ENCODE measurements at places on chromosomes 12 and 14. TPM values are rescaled to one million over a fixed set of nuclear protein-coding genes. Genes with fewer than 3 reads are reported as not detected.

Gene KLRC4
- not detected for total RNA-seq

Gene CACNB3
- 6.0 TPM for total RNA-seq

Gene ETFBKMT
- 2.2 TPM for total RNA-seq

Gene AGAP2
- total RNA-seq, result 0.30 TPM

Gene SLC25A47
- not detected for total RNA-seq

Gene TAS2R9
- total RNA-seq, result not detected

Gene RHEBL1
- 0.60 TPM for total RNA-seq

Gene TRHDE
- total RNA-seq, result 0.38 TPM

Gene NUMB
- total RNA-seq, result 35.3 TPM

Gene CBLN3
- total RNA-seq, result 1.6 TPM

Gene GLS2
- total RNA-seq, result not detected

Gene WSCD2
- total RNA-seq, result not detected

Gene ADAM21
- total RNA-seq, result 0.75 TPM

Gene KRT86
- not detected for total RNA-seq

Gene CEP290
- total RNA-seq, result 8.1 TPM

Gene TAS2R43
- not detected for total RNA-seq

Gene TTC6
- not detected for total RNA-seq

Gene LAG3
- total RNA-seq, result not detected

Gene PCBP2
- 210 TPM for total RNA-seq

Gene CMTM5
- not detected for total RNA-seq

Gene ORAI1
- total RNA-seq, result 4.1 TPM

Gene VRTN
- not detected for total RNA-seq

Gene STYK1
- total RNA-seq, result 0.82 TPM

Gene DNAJC22
- under 0.01 TPM for total RNA-seq

Gene TEX22
- 0.23 TPM for total RNA-seq

Gene COCH
- 0.15 TPM for total RNA-seq

Gene REP15
- 0.68 TPM for total RNA-seq

Gene ZDHHC22
- total RNA-seq, result not detected

Gene MUCL1
- total RNA-seq, result not detected

Gene P2RX2
- not detected for total RNA-seq

Gene SERPINA1
- not detected for total RNA-seq

Gene CIROP
- total RNA-seq, result 0.12 TPM

Gene RNASE3
- total RNA-seq, result not detected

Gene MYF5
- not detected for total RNA-seq

Gene KRT80
- not detected for total RNA-seq

All from smooth muscle cell of the coronary artery (primary cell).